Karpas-422 (cell line): ENCODE measurements at places on chromosomes 16 and 17. TPM values are rescaled to one million over a fixed set of nuclear protein-coding genes. Genes with fewer than 3 reads are reported as not detected.

DNA sequence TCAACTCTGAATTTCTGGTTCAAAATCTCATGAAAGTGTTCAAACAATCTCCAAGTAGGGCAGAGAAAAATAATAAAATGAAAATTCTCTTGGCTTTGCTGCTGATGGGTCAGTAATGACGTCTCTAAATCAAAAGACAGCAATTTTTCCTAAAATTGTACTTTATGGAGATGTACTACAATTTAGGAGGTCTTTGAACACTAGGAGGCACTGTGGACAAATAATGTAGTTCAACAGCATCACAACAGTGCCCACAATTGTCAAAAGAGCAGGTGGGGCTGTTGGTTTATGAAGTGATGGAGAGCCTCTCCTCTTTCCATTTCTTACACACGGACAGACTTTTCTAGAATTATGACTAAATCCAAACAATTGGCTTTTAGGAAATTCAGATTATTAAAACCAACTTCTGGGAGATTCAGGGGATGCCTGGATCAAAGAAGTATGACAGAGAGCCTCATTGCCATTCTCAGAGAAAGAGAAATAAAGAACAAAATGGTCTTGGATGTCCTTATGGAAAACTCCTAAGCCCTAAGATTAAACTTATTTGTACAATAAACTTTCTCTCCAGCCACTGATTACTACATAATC lies 23.8 kb downstream of the EZH1 start:
- no peak overlapping the region for H3K27ac ChIP-seq
- no peak overlapping the region for H3K4me3 ChIP-seq
- no peaks in the 10 kb centered on the region for H3K4me1 ChIP-seq
- no peaks in the 10 kb centered on the region for H3K27me3 ChIP-seq

- H3K4me3 ChIP-seq, result no peak overlapping the region
- H3K27me3 ChIP-seq, result no peaks in the 10 kb centered on the region
- no peak for DNase-seq
Observed at GRCh38 chr17:63988741-63989621, 9.2 kb upstream of the PRR29 start.

- H3K27me3 ChIP-seq, result no peaks in the 10 kb centered on the region
- DNase-seq, result no peak
- H3K27ac ChIP-seq, result no peak overlapping the region
- no peaks in the 10 kb centered on the region for H3K36me3 ChIP-seq
Observed at GRCh38 chr17:40422990-40423633, 5.4 kb upstream of the TOP2A start.

DNA sequence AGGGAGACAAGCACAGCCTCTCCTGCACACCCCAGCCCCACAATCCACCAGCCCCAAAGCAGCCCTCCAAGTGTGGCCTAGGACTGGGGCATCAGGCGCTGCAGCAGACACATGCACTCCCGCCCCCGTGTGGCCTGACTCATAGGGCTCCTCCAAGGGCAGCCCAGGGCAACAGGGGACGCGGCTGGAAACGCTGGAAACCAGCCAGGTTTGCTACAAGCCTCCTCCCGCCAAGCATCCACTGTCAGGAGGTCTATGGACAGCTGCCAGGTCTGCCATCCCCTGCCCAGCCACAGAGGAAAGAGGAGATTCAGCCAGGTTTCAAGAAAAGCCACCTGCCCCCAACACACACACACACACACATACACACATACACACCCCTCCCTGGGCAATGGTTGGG lies 25.8 kb downstream of the SRCIN1 start:
- H3K4me1 ChIP-seq, result peaks cover 3% of the 10 kb centered on the region
- DNase-seq, result peak; percentile 69
- no peak overlapping the region for H3K4me3 ChIP-seq
- no peak overlapping the region for H3K27ac ChIP-seq
- H3K36me3 ChIP-seq, result no peaks in the 10 kb centered on the region

GRCh38 chr17:38512473-38513058 lies 84.3 kb downstream of the ARHGAP23 start:
- H3K4me1 ChIP-seq, result no peaks in the 10 kb centered on the region
- no peak overlapping the region for H3K4me3 ChIP-seq
- no peaks in the 10 kb centered on the region for H3K27me3 ChIP-seq

TOM1L1 gene
- total RNA-seq, result not detected in 2 replicates

DNA sequence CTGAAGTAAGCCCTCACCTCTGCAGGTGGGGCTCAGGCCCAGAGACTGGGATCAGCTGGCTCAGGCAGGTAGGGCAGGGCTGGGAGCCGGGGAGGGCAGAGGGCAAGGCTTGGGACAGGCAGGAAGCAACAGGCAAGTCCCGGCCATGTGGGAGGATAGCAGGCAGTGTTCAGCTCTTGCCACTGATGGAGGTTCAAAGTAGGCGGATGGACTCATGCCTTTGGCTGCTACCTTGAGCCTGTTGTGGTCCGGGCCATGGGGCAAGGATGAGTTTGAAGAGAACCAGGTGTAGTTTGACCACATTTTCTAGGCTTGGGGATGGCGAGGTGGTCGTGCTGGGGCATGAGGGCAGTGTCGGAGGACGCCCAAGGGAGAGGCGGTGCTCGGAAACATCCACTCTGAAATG lies 2.7 kb downstream of the PRCD start:
- H3K4me3 ChIP-seq, result no peak overlapping the region
- no peaks in the 10 kb centered on the region for H3K36me3 ChIP-seq
- no peak overlapping the region for H3K27ac ChIP-seq
- H3K4me1 ChIP-seq, result peaks cover 9% of the 10 kb centered on the region
- DNase-seq, result no peak

GRCh38 chr16:19997734-19998133 lies 76.0 kb downstream of the GPR139 start:
- H3K4me1 ChIP-seq, result no peaks in the 10 kb centered on the region
- no peaks in the 10 kb centered on the region for H3K36me3 ChIP-seq
- H3K4me3 ChIP-seq, result no peak overlapping the region
- no peak for DNase-seq

PDILT gene
- total RNA-seq, result not detected in 2 replicates

- no peaks in the 10 kb centered on the region for H3K36me3 ChIP-seq
- H3K27me3 ChIP-seq, result no peaks in the 10 kb centered on the region
Observed at GRCh38 chr17:49085565-49086315, 46.8 kb upstream of the B4GALNT2 start.
